NCI-H1105 (cell line): ENCODE measurements at places on chromosomes 6 and 20.

DNA sequence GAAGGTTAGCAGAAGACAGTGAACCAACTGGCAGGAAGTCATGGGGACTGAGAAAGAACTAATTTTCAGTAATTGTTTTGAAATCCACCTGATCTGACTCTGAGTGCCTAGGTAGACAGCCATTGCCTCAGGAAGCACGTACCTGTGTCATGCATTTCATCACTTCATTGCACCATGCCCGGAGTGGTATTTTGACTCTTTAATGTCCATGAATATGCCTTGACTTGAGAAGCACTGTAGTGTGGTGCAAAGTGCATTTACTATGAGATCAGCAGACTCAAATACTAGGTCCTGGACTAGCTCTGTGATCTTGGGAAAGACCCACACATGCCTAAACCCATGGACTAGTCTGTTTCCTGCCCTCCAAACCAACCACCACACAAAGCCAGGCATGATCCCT lies 370.9 kb upstream of the MARCKS start:
- no peak for DNase-seq

DNA sequence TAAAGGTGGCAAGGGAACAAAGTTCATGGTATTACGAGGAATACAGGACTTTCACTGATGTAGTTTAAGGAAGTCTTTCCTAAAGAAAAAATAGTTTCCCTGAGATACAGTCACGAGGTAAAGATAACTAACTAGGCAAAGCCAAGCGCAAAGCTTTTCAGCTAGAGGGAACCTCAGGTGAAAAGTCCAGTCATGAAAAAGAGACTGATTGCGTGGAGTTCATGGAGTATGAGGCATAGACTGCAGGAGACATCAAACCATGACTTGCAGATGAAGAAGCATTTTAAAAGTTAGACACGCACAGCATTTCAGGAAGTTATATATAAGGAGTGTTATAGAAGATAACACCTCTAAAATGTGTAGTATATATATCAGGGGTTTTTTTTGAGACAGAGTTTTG lies 205.6 kb upstream of the ZNF184 start:
- no peak for DNase-seq

- DNase-seq: no peak
These were observed 33.0 kb downstream of the CARMIL1 start for GRCh38 chr6:25312034-25312620.

DNA sequence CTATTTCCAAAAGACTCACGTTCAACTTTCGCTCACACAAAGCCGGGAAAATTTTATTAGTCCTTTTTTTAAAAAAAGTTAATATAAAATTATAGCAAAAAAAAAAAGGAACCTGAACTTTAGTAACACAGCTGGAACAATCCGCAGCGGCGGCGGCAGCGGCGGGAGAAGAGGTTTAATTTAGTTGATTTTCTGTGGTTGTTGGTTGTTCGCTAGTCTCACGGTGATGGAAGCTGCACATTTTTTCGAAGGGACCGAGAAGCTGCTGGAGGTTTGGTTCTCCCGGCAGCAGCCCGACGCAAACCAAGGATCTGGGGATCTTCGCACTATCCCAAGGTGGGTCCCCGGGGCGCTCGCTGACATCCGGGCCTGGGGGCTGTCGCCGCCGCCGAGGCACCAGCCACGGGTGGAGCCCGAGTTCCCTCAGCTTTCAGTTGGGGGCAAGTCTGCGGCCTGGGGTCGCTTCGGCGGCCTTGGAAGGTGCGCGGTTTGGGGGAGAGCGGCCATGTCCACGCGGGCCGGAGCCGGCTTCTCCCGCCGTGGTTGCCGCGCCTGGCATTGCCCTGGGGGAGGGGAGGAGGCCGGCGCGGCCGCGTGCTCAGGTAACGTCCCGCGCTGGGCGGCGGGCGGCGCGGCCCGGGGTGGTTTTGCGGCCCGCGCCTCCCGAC lies 429 bp downstream of the AMD1 start:
- DNase-seq: peak; percentile 54

GRCh38 chr20:15618110-15618509 lies 955.1 kb downstream of the KIF16B start:
- DNase-seq: no peak

DNA sequence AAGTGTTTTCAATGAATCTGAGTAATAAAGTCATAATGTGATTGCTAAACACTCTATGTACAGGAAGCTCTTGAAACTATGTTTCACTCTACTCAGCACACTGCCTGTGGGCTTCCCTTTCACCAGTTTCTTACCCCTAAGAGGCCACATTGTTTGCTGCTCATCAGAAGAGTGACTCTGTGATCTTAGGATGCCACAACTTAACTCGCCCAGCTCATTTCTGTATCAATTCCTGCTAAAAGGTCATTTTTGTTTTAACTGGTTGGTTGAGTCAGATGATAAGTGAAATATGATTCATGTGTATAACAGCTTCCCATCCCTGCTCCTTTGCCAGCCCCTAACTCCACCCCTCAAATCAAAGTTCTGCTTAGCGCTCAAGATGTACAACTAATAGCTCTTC lies 9.8 kb upstream of the NDUFAF4 start:
- DNase-seq: no peak

DNA sequence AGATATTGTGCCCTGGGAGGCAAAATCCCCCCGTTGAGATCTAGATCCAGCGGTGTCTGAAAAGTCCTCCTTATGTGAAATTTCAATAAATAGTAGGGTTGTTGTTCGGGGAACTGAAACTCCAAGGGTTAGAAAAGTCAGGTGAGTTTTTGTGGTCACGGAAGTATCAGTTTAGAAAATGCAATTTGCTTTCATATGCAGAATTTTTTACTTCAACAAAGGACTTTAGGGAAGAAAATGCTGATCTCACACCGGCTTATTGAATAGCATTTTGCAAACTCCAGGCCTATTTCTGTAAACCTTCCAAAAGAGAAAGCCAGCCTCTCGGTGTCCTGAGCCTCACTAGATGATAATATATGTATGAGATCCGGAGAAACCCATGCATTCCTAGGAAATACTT lies 254.7 kb downstream of the TSHZ2 start:
- no peak for DNase-seq

GRCh38 chr6:53513519-53513966 lies 31.4 kb downstream of the GCLC start:
- DNase-seq: no peak

DNA sequence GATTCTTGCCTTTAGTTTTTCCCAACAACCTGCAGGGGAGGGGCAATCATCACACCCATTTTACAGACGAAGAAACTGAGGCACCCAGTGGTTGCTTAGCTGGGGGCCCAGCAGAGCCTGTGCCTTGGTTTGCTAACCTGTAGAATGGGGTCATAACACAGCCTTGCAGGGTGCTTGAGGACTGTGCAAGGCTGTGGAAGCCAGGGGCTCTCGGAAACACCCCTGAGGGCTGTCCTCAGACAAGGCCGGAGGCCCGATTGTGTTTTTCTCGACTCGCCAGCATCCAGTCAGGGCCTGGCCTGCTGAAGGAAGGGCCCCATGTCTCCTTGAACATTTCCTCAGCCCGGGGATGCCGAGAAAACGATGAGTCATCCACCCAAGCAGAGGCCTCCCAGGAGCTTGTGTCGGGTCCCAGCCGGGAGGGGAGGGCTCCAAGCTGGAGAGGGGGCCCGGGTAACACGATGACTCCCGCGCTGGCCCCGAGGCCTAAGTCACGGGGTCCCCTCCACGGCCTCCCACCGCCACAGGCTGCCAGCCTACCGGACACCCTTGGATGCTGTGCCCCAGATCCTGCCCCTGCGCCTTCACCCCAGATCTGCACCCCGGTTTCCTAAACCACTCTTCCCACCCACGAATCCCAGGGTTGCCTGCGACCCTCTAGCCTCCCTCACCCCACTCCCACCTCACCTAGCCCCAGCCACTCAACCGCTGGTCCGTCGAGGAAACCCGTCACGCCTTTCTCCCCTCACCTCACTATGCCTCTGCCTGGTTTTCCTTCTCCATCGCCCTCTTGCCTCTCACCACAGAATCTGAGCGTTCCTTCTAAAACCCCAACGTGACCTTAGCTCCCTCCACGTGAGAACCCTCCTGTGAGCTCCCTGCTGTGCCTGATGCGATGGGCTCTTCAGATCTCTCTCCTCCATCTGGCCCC lies 10.6 kb downstream of the NOL4L start:
- DNase-seq: no peak

- peak; percentile 55 for DNase-seq
These were observed 6.2 kb upstream of the ZNF311 start for GRCh38 chr6:29011276-29011734.

GRCh38 chr6:15264412-15264811 lies 18.5 kb downstream of the JARID2 start:
- DNase-seq: no peak

DNA sequence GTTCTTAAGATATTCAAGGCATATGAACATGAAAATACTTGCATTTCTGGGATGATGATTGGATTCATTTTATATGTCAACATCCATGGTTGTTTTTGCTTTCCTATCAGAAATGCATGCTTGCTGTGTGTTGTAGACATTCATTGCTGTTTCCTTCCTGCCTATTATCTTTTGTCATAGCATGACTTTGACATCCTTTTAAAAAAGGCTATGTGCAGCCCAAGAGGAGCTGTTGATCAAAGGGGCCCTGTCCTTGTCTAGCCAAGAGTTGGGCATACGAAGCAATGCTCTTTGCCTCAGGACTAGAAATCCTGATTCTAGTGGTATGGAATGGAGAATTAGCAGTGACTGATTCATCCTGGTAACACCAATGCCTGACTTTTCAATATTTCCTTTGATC lies 143.1 kb downstream of the RNF144B start:
- DNase-seq: no peak

GRCh38 chr20:32628960-32629530 lies 43.9 kb upstream of the NOL4L start:
- DNase-seq: no peak

- no peak for DNase-seq
These were observed 19.7 kb downstream of the VAPB start for GRCh38 chr20:58408603-58409246.

GRCh38 chr20:35849706-35850105 lies 77.9 kb downstream of the PHF20 start:
- DNase-seq: no peak

GRCh38 chr6:10690651-10691445 lies 3.6 kb downstream of the C6orf52 start:
- DNase-seq: no peak

GRCh38 chr6:146968041-146968760 lies 236.0 kb upstream of the STXBP5 start:
- peak; percentile 20 for DNase-seq

- DNase-seq: no peak
These were observed 185.6 kb downstream of the GPX5 start for GRCh38 chr6:28711325-28711724.

DNA sequence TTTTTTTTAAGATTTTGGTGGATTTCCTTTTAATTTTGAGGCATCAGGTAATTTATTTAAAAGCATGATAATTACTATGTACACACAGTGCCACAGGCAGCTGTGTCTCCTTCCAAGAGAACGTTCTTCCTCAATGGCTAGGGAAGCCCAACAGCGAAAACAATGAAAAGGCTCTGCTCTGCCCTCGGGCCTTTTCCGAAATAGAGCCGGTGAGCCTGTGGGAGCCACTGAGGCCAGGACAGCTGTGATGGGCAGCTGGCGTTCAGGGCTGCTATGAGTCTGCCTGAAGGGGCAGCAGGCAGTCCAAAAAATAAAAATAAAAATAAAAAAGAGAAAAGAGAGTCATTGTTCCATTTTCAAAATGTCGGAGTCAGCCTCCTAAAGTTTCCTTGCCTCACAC lies 443.8 kb downstream of the KIF16B start:
- no peak for DNase-seq

DNA sequence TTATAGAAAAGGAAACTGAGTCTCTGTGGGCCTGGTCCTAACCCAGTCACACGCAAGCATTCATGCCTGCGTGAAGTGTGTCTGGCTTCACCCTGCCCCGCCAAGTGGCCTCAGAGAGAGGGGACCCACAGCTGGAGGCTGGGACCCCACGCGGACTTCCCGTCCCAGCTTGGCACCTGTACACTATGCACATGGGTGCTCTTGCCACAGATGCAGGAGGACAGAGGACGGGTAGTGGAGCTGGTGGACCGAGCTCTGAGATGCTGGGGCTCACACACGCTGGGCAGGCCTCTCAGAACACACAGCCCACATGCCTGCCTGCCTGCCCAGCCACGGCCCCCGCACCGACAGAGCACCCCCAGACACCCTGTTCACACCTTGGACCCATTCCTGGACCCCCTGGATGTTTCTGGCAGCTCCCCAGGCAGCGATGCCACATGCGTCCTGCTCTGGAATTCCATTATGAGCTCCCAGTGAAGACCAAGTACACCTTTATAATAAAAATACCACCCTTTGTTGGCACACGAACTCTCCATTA lies 24.9 kb upstream of the SMOC2 start:
- no peak for DNase-seq

DNA sequence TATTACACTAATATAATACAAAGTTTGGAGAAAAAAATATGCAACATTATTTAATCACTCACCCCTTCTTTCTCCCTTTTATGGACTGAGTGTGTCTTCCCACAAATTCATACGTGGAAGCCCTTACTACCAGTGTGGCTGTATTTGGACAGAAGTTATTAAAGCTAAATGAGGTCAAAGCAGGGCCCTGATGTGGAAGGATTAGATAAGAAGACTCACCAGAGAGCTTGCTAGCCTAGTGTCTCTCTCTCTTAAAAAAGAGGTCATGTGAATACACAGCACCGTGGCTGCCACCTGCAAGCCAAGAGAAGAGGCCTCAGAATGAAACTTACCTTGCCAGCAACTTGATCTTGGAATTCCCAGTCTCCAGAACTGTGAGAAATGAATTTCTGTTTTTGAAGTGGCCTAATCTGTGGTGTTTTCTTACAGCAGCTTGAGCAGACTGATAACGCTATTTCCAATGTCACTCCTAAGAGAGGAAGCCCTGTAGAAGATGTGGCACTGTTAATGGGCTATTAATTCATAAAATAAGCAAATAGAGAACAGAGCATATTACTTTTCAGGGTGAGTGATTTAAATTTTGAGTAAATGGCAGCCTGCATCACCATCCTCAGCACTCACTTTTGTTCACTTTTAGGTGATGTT lies 233.4 kb downstream of the TBC1D7 start:
- no peak for DNase-seq

DNA sequence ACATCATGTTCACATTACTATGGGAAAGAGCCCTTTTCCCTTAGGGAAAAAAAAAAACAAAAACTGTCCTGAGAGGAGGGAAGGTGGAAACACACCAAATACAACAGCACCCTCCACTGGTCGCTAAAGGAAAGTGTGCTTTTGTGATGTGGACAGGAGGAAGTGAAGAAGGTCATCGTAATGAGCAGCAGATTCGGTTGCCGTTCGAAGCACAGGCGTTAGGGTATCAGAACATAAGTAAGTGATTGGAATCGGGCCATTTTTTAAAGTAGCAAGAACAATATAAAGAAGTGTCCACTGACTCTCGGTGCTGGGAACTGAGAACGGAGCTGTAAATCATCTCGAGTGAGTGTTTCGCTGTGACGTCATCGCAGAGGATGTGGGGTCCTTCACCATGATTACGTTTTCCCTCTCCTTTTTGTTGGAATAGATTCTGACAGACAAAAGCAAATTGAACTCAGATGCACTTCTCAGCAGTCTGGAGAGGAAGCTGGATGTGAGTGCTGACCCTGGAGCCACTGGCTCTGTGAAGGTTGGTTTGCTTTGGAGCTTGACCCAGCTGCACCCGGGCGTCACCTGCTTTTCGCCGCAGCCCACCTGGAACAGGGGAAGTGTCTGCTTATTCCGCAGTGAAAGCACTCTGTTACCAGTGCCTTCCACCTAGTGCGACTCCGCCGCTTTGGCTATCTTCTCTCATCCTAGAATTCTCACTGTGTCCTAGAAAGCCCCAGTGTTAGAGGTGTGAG lies 203.6 kb upstream of the GMDS start:
- peak; percentile 85 for DNase-seq

- DNase-seq: no peak
These were observed 758.1 kb upstream of the EPHA7 start for GRCh38 chr6:94177429-94177828.

GRCh38 chr20:23503649-23504048 lies 12.7 kb downstream of the CST8 start:
- no peak for DNase-seq
